ENCODE measurements at places on chromosomes 1 and 21. TPM values are rescaled to one million over a fixed set of nuclear protein-coding genes. Genes with fewer than 3 reads are reported as not detected.

C1orf185 gene
- not detected for total RNA-seq

TPTE gene
- 0.22 TPM for total RNA-seq

FGR gene
- under 0.01 TPM for total RNA-seq

SPRR2F gene
- total RNA-seq = not detected

ST6GALNAC3 gene
- total RNA-seq = 42.8 TPM
